Activated CD4-positive, alpha-beta T cell treated with anti-CD3 and anti-CD28 coated beads, Interleukin-2, amount 50 U/mL, for 1 hour (primary cell): ENCODE measurements at places on chromosomes 13 and 19.
A peak's percentile ranks its signal among the peaks of the same experiment; 100 is the strongest.

- DNase-seq, result no peak
These were observed 2.8 kb downstream of the FXYD3 start for GRCh38 chr19:35118268-35119020.

GRCh38 chr13:63942372-63942771 lies 2526.7 kb upstream of the PCDH20 start:
- DNase-seq, result no peak

DNA sequence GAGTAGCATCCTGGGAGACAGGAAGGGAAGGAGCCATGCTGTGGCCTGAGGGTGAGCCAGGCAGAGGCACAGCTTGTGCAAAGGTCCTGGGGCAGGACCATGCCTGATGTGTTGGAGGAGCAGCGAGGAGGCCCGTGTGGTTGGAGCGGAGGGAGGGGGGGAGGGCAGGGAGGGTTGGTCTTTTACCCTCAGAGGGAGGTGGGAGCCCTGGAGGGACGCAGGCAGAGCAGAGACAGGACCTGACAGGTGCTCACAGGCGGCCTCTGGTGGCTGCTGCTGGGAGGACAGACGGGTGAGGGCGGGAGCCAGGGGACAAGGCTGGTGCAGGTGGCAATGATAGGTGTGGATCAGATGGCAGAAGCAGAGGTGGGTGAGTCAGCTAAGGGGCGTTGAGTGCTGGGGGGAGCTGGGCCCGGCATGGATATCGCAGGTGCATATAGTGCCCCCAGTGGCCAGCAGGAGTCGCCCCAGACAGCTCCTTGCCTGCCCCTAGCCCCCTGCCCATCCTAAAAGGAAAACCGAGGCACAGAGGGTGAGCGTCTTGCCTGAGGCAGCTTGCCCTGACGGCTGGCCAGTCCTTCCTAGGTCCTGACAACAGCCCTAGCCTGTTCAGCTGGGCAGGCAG lies 9.8 kb upstream of the GNA15 start:
- DNase-seq, result peak; percentile 79

- no peak for DNase-seq
These were observed 3.2 kb downstream of the WBP4 start for GRCh38 chr13:41064493-41064892.

DNA sequence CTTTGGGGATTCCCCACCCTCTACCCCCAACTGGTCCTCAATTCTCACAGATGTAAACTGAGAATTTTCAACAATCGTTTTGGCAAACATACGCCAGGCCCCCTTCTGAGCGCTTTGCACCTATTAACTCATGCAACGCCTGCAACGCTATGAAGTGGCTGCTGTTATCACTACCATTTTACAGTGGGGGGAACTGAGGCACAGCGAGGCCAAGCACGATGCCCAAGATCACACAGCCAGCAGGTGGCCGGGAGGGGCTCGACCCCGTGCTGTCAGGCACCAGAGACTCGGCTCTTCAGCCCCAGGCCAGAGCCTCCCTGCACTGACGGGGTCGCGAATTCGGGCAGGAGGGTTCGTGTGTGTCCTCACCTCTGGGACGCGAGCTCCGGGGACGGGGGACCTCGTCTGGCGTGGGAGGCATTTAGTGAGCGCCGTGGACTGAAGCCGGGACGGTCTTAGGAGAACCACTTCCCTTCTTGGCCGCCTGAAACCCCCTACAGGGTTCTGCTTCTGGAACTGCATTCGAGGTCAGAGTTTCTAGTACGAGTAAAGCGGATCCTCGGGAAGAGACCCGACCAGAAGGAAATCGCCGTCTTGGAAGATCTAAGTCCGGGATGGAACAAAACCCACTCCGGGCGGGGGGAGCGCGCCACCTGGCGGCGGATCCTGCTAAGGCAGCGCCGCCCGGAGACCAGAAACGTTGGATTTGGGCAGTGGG lies 21.0 kb downstream of the ZNF114 start:
- DNase-seq, result peak; percentile 61

DNA sequence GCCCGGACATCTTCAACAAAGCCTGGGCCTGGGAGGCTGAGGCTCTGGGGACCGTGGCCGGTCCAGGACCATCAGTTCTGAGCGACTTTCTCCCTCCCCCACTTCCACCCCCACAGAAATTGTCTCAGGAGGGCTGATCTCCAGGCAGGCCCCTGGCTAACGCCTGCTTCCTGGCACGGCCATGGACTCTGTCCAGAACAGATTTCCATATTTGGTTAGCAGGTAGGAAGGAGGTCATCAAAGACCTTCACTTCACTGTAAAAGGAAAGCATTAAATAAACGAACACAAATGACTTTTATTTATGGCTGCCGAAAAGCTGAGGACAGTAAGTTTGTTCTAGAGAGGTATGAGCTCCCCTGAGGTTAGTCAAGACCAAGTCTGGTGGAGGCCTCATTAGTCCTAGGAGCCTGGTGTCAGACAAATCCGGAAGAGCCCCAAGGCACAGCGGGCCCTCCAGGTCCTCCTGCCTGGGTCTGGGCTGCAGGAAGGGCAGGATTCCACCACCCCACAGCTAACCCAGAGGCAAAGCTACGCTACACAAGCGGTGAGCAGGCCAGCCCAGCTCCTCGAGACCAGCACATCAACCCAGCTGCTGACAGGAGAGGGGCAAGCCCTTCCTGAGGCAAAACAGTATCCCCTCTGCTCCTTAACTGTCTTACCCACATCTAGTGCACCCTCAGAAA lies 4.6 kb upstream of the PLPP2 start:
- DNase-seq, result no peak

DNA sequence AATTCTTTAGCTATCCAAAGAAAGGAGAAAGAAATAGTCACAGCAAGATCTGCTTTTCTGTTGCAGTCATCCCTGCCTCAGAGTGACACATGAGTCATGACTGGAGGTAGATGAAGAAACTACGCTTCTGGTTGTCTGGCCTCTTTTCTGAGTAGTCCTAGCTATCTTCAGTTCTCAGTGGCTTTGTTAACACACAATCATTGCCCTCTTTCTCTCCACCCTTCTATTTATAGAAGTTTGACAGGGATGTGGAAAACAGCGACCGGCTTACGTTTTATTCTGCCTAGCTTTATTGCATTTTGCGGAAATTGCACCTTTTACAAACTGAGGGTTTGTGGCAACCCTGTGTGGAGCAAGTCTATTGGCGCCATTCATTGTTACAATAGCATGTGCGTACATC lies 26.7 kb downstream of the SPATA13 start:
- DNase-seq, result no peak

DNA sequence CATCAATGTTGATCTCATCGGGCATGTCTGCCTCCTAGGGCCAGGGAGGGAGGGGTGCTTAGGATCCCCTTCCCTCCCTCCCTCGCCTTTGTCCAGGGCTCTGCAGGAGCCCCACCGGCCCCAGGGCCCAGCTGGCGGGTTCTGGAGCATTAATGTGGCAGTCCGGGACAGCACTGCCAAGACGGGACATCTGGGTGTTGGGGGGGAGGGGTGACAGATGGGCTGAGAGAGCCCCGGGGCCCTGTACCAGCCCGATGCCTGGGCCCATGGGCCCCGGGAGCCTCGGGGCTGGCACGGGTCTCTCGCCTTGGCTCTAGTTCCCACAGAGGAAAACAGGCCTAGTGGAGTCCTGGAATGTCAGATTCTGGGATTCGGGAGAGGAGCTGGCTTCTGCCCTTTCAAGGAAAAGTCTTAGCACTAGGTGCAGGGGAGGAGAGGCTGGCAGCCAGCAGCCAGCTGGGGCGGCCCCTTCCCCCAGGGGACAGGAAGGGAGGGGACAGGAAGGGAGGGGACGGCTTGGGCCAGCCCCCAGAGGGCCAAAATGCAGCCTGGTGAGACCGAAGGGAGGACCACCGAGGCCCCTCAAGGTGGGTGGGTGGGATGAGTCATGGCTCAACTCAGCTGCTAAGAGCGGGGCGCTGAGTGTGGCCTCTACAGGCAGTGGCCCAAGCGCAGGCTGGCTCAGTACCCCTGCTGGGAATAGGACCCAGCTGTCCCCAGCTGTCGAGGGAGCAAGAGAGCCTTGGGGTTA lies 3.1 kb downstream of the PPP1R14A start:
- no peak for DNase-seq

- no peak for DNase-seq
These were observed 349.4 kb downstream of the RFC3 start for GRCh38 chr13:34167347-34167746.

- no peak for DNase-seq
These were observed 32.8 kb downstream of the GSX1 start for GRCh38 chr13:27825072-27825471.

GRCh38 chr13:51435002-51435578 lies 17.7 kb downstream of the INTS6 start:
- DNase-seq, result no peak

- DNase-seq, result no peak
These were observed 14.6 kb downstream of the GJB2 start for GRCh38 chr13:20178156-20178555.

GRCh38 chr19:38245826-38246498 lies 10.2 kb downstream of the PPP1R14A start:
- DNase-seq, result no peak

DNA sequence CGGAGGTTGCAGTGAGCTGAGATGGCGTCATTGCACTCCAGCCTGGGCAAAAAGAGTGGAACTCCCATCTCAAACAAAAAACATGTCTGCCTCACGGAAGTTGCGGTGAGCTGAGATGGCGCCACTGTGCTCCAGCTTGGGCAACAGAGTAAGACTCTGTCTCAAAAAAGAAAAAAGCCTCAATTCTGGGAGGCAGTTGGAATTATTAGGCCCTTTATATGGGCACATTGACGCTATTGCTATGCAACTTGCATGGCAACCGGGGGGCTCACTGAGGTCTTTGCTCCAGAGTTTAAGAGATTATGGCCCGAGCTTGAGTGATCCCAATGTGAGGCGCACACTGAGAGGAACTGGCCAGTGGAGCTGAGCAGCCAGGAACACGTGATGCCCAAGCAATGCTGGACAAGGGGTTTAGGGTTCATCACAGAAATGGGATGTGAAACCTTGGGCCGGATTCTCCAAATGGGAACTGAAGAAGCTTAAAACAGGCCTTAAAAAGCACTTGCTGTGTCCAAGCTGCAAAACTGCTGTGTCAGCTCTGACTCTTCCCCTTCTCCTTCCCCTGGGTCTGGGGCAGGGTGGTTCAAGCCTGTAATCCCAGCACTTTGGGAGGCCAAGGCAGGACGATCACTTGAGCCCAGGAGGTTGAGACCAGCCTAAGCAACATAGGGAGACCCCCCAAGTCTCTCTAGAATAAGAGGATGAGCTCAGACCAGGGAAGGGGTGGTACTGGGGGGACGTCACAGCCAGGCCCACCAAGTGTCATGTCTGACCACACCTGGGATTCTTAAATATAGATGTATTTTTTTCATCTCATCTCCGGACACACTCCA lies 2.5 kb downstream of the FTL start:
- DNase-seq, result no peak

GRCh38 chr13:113934576-113934975 lies 39.3 kb downstream of the C13orf46 start:
- DNase-seq, result no peak

DNA sequence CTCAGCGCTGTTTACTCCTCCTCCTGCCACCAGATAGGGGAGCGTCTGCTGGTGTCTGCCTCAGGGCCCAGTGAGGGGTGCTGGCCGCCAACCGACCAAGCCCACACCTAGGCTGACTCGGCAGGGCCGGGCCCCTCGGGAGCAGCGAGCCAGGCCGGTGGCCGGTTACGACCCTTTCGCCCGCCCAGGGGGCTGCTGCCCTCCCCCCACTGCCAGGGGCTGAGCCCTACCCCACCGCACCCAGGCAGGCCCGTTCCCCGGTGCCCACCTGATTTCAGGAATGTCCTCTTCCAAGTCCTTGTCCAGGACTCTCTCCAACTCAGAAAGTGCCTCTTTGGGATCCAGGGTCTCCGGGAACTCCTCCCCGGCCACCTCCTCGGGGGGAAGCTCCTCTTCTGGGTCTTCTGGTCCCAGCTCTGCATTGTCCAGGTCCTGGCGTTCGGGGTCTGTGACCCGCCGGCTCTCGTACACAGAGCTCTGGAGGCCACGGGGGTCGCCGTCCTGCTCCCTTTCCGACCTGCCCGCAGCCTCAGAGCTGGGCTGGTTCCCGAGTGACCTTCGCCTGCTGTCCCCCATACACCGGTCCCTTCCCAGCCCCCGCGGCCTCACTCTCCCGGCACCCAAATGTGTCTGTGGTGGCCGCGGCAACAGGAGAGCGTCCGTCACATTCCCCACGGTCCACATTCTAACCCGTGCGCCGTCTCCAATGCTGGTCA lies 31.0 kb upstream of the MIER2 start:
- DNase-seq, result no peak

DNA sequence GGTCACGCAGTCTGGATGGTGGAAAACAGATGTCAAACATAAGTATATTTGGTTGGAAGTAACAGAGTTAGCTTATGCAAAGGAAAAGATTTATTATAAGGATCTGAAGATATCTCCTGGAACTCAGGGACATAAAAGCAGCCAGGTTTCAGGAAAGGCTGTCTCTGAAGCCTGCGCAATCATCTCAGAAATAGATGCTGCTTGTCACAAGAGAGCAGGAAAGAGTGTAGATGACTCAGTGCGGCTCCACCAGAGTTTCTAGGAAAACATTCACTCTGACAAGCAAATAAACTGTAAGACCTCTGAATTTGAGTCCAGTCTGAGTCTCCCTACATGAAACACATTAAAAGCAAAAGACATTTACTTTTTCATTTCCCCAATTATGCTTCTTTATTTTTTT lies 220.4 kb upstream of the HTR2A start:
- no peak for DNase-seq

GRCh38 chr13:73254827-73255226 lies 196.0 kb downstream of the KLF5 start:
- no peak for DNase-seq

DNA sequence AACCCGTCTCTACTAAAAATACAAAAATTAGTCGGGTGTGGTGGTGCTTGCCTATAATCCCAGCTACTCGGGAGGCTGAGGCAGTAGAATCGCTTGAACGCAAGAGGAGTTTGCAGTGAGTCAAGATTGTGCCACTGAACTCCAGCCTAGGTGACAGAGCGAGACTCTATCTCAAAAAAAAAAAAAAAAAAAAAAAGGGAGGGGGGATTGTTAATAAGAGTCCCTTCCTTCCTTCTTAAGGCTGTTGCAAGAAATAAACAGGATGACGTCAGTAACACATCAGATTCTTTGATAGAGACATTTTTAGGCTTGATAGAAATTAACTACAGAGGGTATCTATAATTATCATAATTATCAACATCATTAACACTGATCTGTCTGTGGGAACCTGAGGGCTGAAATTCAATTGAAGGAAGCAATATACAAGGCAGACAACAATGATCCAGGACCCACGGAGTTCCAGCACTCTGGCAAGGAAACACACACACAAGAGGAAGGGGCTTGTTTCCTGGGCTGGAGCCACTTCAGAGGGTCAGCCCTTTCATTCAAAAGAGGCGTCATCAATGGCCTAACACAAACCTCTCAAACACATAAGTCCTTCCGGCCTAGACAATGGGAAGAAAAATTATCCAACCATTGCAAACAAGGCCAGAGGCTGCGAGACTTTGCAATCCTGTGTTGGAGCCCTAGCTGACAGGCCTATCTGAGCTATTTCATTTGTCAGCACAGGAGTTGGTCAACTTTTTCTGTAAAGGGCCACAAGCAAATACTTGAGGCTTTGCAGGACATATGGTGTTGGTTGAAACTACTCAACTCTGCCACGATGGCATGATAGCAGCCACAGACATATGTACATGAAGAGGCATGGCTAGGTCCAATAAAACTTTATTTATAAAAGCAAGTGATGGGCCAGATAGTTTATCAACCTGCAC lies 105.2 kb downstream of the INSR start:
- no peak for DNase-seq

- no peak for DNase-seq
These were observed 24.9 kb downstream of the MICOS13 start for GRCh38 chr19:5655412-5655811.

- DNase-seq, result no peak
These were observed 46.2 kb downstream of the ING1 start for GRCh38 chr13:110759710-110760109.
